ENCODE measurements at places on chromosomes 4 and X. TPM values are rescaled to one million over a fixed set of nuclear protein-coding genes. Genes with fewer than 3 reads are reported as not detected.

The P2RY8 gene
- total RNA-seq = 0.32 TPM

The BTK gene
- 0.66 TPM for total RNA-seq

The MAGEA11 gene
- not detected for total RNA-seq

The ZNF141 gene
- total RNA-seq = 34.5 TPM

DNA sequence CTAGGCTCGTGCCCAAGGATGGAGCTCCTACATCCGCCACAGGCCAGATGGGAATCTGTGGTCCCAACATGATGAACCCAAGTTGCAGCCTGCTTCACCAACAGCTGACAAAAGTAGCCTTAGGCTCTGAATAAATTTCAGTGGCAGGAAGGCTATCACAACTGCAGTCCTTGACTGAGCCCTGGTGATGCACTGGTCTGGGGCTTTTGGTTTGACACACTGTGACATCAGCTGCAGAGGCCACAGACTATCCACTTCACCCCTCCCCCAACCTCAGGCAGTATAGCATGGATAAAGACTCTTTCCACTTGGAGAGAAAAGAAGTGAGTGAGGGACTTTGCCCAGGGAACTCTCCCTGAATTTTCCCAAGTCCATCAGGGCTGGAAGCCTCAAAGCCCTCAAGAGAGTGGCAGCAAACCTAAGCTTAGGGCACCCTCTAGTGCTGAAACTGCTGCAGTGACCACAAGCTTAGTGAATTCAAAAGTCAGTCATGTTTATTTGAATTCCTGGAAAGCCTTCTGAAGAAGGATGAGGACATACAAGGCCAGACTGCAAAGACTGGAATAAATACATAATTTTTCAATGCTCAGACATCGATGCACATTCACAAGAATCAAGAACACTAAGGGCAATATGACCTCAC is 135.0 kb upstream of the TENT5D start:
- H3K27ac ChIP-seq = no peak overlapping the region
- DNase-seq = peak; percentile 39
- H3K36me3 ChIP-seq = no peaks in the 10 kb centered on the region
- H3K4me1 ChIP-seq = no peaks in the 10 kb centered on the region

DNA sequence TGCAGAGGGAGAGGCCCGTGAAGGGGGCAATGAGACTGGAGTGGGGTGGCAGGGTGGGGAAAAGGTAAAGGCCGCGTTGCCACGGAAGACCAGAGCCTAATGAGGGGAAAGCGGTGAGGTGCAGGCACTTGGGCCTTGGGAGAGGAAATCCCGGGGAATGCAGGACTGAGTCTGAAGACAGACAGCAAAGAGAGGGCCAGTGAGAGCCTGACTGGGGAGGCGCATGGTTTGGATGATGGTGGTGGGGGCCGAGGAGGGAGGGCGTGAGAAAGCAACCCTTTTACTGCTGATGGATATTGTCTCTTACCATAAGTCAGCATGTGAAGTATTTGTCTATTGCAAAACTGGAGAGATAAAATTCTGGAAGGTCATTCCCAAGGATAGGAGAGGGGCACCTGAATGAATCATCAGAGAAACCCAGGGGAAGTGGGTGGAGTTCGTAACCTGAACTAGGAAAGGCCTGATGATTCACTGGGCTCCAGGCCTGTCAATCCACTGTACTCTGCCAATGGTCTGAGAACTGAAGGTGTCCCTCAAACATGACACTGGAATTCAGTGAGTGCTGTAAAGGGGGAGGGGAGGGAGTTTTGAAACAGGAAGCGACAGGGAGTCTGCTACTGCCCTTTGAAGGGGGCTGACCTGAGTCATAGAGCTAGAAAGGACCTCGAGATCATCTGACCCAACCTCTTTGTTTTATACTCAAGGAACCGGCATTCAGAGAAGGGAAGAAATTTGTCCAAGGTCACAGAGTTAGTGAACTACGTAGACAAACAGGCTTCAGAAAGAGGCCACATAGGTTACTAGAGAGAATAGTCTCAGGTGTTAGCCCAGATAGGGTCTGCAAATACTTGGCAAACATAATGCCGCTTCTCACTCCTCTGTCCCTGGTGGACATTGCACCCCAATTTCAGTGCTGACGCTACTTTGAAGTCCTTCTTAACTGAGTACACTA is 52.2 kb downstream of the NALF2 start:
- H3K4me1 ChIP-seq = peaks cover 25% of the 10 kb centered on the region
- DNase-seq = peak; percentile 48
- peak overlapping the region; percentile 95 for H3K27ac ChIP-seq
- peak overlapping the region; percentile 64 for H3K4me3 ChIP-seq

- H3K4me1 ChIP-seq = no peaks in the 10 kb centered on the region
- no peak overlapping the region for H3K4me3 ChIP-seq
- no peak overlapping the region for H3K27ac ChIP-seq
- H3K36me3 ChIP-seq = no peaks in the 10 kb centered on the region
- no peak for DNase-seq
Measured at GRCh38 chrX:150058728-150059127, 120.4 kb upstream of the EOLA2 start.

- no peak for DNase-seq
- no peak overlapping the region for H3K27ac ChIP-seq
- no peaks in the 10 kb centered on the region for H3K36me3 ChIP-seq
Measured at GRCh38 chr4:57344296-57344695, 234.1 kb upstream of the IGFBP7 start.

GRCh38 chrX:37349221-37350033 is at the start of gene PRRG1:
PRRG1 (plus strand) TSS chrX:37349364; CDS start chrX:37406250, 56,886 bp downstream.
- no peaks in the 10 kb centered on the region for H3K27me3 ChIP-seq
- peaks cover 32% of the 10 kb centered on the region for H3K4me1 ChIP-seq
- peak within 1 kb of the TSS; percentile 89 for H3K4me3 ChIP-seq
- H3K27ac ChIP-seq = peak within 1 kb of the TSS; percentile 90

DNA sequence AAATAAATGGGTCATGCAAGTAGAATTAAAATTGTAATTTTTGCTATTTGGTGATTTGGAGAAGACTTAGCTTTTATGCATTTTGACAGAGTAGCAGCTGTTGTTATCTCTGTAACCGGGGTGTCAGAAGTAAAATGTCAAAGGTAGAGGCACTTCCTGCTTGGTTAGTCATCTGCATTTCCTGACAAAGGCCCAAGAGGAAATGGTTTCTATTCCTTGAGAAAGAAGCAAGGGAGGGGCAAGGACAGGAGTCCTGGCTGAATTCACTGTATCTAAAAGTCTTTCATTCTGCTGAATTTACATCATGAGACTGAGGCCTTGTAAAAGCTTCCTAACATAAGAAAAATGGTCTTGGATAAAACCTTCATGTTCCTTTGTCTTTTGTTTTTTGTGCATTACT is 550.9 kb upstream of the BOD1L1 start:
- DNase-seq = no peak
- no peak overlapping the region for H3K4me3 ChIP-seq
- H3K36me3 ChIP-seq = no peaks in the 10 kb centered on the region
- H3K4me1 ChIP-seq = peaks cover 89% of the 10 kb centered on the region
- H3K27me3 ChIP-seq = no peaks in the 10 kb centered on the region

DNA sequence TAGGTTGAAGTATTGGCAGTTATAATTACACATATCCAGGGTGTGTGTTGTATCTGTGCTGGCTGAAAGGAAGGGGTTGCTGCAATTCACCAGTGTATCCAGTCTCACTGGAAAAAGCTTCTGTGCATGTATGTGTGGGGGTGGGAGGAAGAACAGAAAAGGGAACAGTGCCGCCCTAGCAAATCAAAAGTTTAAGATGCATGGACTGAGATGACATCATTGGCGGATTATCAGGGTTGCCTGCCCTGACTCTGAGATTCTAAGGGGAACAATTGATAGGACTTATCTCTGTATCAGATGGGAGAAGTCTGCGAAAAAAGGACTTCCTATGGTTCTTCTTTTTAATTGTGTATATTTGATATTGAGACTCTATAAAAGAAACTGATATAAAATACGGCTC is 3.5 kb downstream of the SLC25A43 start:
- peaks cover 14% of the 10 kb centered on the region for H3K27me3 ChIP-seq
- no peak overlapping the region for H3K4me3 ChIP-seq
- DNase-seq = no peak
- no peak overlapping the region for H3K27ac ChIP-seq
- H3K36me3 ChIP-seq = no peaks in the 10 kb centered on the region
- H3K4me1 ChIP-seq = peaks cover 15% of the 10 kb centered on the region

DNA sequence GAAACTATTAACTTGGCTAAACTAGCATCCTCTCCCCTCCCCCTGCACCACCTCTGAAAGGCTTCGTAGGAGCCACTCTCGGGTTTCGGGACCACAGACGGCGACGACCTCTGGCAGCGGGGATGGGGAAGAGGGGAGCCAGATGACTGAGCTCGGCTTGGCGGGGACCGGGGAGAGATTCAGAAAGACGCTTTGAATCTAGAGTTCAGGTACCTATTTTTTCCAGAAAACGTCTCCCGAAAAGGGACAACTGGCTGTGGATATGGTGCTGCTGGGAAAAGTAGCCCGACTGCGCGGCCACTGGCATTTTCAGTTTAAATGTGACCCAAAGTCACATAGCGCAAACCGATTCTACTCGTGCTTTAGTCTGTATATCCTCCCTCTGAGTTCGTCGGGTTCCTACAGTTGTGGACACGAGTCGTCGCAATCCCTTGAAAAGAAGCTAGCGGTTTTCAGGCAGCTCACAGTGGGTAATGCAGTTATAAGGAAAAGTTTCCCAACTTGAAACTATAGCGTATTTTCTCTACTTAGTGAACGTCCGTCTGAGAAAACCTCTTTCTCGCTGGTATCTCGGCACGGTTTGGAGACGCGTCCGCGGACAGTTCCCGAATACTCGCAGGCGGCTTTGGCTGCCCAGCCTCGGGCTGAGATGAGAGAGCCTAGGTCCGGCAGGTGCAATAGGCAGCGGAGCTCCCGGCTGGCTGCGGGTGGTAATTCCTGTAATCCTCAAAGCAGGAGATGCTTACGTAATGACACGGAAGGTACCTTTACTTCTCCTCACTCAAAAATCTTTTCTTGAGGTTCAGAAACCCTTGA is 1.3 kb downstream of the PARM1 start:
- H3K36me3 ChIP-seq = no peaks in the 10 kb centered on the region
- H3K4me3 ChIP-seq = peak overlapping the region; percentile 89
- H3K27ac ChIP-seq = no peak overlapping the region
- peak; percentile 62 for DNase-seq
- H3K27me3 ChIP-seq = peaks cover 43% of the 10 kb centered on the region

DNA sequence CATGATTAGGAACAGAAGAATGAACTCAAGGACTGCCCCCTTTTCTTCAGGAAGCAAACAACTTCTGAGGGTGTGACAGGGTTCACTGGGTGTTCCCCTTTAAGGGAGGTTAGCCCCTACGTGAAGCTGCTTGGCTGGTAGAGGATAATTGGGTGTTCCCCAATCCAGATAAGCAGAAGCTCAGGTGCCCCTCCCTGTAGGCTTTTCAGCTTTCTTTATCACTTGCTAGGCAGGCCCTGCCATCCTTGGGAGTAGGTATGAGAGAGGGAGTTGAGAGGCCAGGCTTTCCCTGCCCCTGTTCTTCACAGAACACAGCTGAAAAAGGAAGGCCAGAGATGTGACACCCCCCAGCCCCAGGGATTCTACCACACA is 44.2 kb downstream of the RTL9 start:
- no peak for DNase-seq
- no peaks in the 10 kb centered on the region for H3K36me3 ChIP-seq
- no peak overlapping the region for H3K27ac ChIP-seq

- H3K4me1 ChIP-seq = peaks cover 23% of the 10 kb centered on the region
- no peak overlapping the region for H3K27ac ChIP-seq
- no peak overlapping the region for H3K4me3 ChIP-seq
- DNase-seq = no peak
- no peaks in the 10 kb centered on the region for H3K27me3 ChIP-seq
- H3K36me3 ChIP-seq = no peaks in the 10 kb centered on the region
Measured at GRCh38 chr4:69832326-69833030, 27.5 kb downstream of the SULT1E1 start.

- 0 out of 2 replicates have a peak, but pooled peaks cover 4% of the 10 kb centered on the region for H3K27me3 ChIP-seq
- no peak for DNase-seq
- no peak overlapping the region for H3K27ac ChIP-seq
- H3K4me1 ChIP-seq = peaks cover 3% of the 10 kb centered on the region
Measured at GRCh38 chr4:174147863-174148262, 135.6 kb downstream of the FBXO8 start.

All from WTC11 (cell line).